ENCODE measurements at places on chromosomes 7 and 10.

GRCh38 chr7:128732521-128733277, 6.5 kb upstream of the CALU start:
- DNase-seq: no peak

- no peak for DNase-seq
Measured at GRCh38 chr7:27943241-27943640, 203.3 kb downstream of the TAX1BP1 start.

- peak; percentile 7 for DNase-seq
Measured at GRCh38 chr7:74612015-74612829, 45.3 kb upstream of the GTF2I start.

- DNase-seq: no peak
Measured at GRCh38 chr7:91941450-91941849, 788 bp downstream of the AKAP9 start.

- peak; percentile 24 for DNase-seq
Measured at GRCh38 chr7:135620980-135621850, 41.1 kb upstream of the STMP1 start.

DNA sequence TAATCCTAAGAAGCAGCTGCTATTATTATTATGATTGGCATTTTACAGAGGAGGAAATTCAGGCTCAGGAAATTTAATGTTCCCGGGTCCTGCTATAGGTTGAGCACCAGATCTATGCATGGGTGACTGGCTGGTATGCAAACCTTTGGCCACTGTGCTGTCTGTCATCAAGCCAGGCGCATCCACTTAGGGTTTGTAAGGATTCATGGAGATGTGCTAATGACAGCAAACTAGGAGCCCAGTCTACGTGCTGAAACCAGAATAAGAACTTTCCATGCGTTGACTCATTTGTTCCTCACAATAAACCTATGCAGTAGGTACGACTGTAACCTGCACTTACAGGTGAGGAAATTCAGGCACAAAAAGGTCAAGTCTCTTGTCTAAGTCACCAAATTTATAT, 64.5 kb upstream of the ZMIZ1 start:
- DNase-seq: no peak

- no peak for DNase-seq
Measured at GRCh38 chr7:18087026-18087686, 59.5 kb upstream of the PRPS1L1 start.

DNA sequence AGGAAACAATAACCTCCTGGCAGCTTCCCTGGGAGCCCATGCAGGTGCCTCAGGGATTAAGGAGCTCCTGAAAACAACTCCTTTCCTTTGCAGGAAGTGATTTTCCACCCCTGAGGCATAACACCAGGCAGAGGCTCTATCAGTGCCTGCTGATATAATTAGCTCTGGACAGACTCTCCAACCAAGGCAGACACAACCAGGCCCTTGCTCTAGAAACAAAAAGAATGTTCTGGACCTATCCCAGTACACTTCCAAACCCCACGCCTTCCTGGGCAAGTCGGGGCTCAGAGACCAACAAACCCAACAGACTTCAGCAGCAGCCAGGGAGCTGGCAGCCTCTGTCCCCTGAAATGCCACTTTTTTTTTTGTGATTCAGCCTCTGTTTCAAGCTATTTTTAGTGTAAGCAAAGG, 247.1 kb downstream of the KCNMA1 start:
- DNase-seq: no peak

- no peak for DNase-seq
Measured at GRCh38 chr7:77202481-77202976, 2.9 kb upstream of the FGL2 start.

- DNase-seq: no peak
Measured at GRCh38 chr10:107623292-107623691, 458.8 kb upstream of the SORCS1 start.

DNA sequence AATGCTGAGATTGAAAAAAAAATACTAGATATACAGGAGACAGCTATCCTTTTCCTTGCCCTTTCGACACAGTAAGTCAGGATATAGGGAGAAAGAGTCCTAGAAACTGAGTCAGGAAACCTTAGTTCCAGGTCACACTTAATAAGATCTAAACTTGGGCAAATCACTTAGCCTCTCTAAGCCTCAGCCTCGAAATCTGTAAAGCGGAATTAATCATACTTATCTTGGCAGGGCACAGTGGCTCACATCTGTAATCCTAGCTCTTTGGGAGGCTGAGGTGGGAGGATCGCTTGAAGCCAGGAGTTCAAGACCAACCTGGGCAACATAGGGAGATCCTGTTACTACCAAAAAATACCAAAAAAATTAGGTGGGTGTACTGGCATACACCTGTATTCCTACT, 4.6 kb downstream of the GARIN1A start:
- DNase-seq: no peak
